Cerebellar nuclear complex (tissue), 1 donor: ENCODE measurements at places on chromosomes 6 and 20.

GRCh38 chr6:160132297-160132637 is 10.7 kb downstream of the SLC22A1 start:
- DNase-seq: no peak

DNA sequence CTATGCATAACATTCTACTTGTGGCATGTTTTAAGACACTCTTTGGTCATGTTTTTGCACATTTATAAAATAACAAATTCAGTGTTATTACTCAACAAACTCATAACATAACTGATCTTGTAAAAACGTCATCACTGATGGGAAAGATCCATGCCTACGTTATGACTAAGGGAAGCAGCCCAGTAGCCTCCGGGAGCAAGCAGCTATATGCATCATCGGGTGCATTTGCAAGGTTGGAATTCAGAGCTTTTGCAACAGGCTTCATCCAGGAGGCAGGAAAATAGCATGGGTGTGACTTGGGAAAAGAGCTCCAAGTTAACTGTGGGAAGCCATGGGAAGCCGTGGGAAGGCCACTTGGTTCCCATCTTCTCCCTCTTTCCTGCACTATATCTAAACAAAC is 271.6 kb upstream of the SGK1 start:
- no peak for DNase-seq

- DNase-seq: no peak
These were observed 101.6 kb downstream of the DACT2 start for GRCh38 chr6:168217880-168218537.

GRCh38 chr6:89862698-89863097 is 31.6 kb upstream of the GJA10 start:
- no peak for DNase-seq

DNA sequence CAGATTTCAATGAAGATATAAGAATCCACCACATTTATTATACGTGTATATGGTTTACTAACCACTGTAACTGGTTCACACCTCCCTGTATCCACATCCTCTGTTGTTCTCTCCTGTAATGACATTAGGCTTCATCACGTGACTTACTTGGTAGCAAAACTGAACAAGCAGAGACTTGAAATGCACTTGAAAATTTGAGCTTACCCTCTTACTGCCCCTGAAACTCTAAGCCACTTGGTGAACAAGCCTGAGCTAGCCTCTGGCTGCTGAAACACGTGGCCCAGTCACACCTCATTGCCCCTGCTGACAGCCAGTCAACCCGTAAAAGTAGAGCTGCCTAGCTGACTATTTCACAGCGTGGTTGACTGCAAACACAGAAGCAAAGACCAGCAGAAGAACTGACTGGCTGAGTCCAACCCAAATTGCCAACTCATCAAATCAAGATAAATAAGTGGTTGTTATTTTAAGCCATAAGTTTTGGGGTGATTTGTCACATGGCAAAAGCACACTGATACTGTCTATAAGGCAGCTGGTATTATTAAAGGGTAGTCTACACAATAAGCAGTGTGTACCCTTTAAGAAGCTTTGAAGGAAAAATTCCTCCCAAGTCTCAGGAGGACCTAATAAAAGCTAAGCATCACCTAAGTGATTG is 109.0 kb downstream of the RALGAPA2 start:
- DNase-seq: no peak

DNA sequence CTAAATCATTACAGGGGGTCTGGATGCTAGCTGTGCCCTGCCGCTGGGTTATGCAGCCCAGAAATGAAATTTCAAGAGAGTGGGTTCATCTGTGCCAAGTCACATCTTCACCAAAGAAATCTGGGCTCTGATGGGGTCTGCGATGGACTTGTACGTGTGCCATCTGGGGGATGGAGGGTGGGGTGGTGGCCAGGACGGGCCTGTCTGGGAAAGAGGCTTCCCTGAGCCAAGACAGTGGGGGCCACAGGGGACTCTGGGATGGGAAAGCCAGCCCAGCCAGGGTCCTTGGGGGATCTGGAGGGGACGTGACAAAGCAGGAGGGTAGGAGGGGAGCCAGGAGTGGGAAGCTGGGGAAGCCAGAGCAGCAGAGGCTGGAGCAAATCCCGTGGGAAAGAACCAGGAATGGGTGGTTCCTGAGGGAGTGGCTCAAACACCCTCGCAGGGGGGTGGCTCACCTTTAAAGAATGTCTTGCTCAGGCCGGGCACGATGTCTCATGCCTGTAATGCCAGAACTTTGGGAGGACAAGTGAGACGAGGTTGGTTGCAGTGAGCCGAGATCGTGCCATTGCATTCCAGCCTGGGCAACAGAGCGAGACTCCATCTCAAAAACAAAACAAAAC is 36.3 kb upstream of the SULF2 start:
- no peak for DNase-seq

- no peak for DNase-seq
These were observed 66.1 kb downstream of the EFCAB8 start for GRCh38 chr20:32924781-32925180.

DNA sequence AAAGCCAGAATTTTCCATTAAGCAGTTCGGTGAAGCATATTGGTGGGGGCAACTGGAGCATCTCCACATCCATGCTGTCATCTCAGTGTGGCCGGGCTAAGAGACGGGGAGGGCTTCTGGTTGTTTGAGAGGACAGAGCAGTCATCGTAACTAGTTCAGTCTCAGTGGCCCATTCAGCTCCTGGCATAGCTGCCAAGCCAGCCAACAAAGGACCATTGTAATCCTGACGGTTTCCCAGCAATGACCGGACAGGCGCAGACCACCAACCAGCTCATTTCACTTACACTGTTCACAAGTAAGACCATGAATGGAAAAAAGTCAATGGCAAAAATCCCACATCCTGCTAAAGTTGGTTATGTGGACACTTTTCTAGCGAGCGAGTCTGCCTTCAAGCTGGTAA is 14.9 kb upstream of the HDDC2 start:
- no peak for DNase-seq

GRCh38 chr6:4164456-4164855 is 29.1 kb upstream of the ECI2 start:
- no peak for DNase-seq

DNA sequence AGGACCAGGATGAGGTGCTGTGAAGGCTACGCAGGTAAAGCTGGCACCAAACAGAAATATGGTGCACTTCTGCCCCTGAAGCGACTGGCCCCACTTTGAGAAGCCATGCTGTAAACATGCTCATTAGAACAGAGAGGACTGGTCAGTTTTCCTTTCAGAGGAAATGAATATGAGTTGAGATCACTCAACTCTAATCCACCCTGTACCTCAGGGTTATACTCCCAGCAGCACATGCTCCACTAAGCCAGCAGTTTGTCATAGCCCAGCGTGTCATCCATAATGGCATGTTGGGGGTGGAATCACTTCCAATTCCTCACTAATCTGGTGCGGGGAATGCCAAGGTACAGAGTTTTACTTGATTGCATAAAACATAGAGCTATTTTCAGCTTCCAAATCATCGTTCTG is 98.1 kb downstream of the HIVEP2 start:
- no peak for DNase-seq

DNA sequence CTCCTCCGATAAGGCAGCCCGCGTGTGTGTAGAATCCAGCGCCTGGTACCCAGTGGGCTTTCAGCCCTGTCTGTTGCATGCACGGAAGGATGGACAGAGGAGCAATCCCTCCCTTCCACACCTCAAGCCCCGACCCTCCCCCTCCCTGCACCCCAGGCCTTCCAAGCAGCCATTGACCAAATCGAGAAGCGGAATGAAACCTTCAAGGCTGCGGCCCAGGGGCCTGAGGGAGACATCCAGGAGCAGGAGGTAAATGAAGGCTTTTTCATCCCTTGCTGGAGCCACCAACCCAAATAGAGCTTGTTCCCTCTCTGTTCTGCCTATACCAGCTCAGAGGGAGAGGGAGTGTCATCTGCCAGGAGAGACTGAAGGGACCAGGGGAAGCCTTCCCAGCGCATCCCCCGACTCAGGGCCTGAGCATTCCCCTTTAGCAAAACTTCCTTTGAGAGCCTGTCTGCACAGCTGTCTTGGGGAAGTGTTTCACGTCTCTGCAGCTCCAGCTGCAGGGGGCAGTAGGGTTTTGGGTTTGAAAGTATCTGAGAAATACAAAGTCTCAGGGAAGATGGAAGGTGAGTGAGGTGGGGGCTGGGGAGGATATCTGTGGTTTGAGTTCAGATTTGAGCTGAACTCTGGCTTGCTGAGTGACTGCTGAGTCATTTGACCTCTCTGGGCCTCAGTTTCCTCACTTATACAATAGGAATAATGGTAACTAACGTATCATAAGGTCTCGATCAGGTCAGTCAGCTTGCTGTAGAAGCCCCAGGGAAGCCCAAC is 16.1 kb downstream of the FGD2 start:
- no peak for DNase-seq

DNA sequence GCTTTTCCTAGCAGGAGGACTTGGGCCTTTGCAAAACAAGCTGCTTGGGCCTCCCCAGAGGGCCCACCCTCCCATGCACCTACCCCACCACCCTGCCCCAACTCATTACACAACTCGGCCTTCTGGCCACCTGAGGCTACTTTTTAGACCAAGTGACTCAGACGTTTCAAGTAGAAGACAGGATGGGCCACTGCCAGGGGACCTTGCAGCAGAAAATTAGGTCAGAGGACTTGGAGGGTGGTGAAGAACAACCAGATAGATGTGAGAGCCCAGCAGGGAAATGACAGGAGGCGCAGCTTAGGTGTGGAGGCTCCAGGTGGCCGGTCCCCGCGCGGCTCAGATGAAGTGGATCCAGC is 1.4 kb downstream of the PPP1R3D start:
- no peak for DNase-seq

DNA sequence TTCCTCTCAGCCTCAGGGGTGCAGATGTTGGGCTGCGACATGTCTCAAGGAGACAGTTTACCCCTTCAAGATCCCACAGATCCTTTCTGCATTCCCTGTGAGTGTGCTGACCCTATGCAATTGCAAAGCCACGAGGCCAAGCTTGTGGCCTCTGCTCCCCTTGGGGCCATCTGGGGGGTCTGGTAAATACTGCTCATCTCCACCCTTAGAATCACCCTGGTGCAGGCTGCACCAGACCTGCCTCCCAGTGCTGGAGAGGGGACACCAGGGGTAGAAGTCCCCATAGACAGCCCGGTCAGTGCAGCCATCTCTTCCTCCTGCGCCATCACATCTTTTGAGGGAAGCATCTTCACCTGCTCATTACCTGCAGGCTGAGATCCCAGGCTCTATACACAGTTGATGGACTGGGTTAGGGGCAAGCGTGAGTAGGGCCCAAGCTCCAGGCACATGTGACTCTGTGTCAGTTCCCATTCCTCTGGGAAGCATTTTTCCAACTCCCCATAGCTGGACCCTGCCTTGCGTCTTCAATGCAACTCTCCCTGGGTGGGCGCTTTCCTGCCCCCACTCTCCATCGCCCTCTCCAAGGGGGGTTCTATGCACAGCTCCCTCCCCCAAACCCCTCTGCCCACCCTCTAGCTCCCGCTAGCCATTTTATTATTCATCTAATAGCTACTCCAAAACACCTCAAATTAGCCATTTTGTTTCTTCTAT is 53.9 kb downstream of the THBS2 start:
- no peak for DNase-seq

- no peak for DNase-seq
These were observed 269.1 kb upstream of the ARID1B start for GRCh38 chr6:156508126-156508525.

- no peak for DNase-seq
These were observed 404.5 kb upstream of the HSF2 start for GRCh38 chr6:121994919-121995318.

GRCh38 chr6:38498085-38498484 is 141.6 kb downstream of the BTBD9 start:
- DNase-seq: no peak

GRCh38 chr6:67933278-67933677 is 701.8 kb upstream of the ADGRB3 start:
- no peak for DNase-seq

GRCh38 chr6:5674141-5674540 is 332.6 kb downstream of the NRN1 start:
- DNase-seq: no peak

- no peak for DNase-seq
These were observed 21.9 kb upstream of the AIG1 start for GRCh38 chr6:143038833-143039232.

- DNase-seq: peak; percentile 83
These were observed 2.0 kb downstream of the EDEM2 start for GRCh38 chr20:35145141-35145564.

GRCh38 chr6:140833408-140833807 is 1299.3 kb upstream of the GJE1 start:
- DNase-seq: no peak

- no peak for DNase-seq
These were observed 241.6 kb downstream of the PHACTR1 start for GRCh38 chr6:12958052-12958706.

DNA sequence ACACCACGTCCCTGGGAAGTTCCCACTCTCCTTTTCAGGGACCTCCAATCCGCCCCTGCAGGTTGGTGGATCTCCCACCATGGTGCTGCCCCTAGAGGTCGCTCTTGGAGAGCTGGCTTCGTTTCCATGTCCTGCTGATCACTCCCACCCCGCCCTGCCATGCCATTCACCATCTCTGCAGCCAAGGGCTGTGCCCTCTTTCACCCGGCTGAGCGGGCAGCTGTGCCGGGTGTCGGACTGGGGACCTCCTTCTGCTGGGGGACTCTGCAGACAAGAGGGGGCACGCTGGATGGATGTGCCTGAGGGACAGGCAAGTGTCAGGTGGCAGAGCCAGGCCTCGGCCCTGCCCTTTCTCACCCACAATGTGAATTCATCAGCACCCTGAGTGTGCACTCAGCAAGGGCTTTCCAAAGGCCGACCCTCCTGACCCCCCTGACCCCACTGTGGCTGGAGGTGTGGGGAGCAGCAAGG is 347.0 kb downstream of the CDH4 start:
- no peak for DNase-seq

- no peak for DNase-seq
These were observed 398.9 kb downstream of the KIF16B start for GRCh38 chr20:16174311-16174710.

DNA sequence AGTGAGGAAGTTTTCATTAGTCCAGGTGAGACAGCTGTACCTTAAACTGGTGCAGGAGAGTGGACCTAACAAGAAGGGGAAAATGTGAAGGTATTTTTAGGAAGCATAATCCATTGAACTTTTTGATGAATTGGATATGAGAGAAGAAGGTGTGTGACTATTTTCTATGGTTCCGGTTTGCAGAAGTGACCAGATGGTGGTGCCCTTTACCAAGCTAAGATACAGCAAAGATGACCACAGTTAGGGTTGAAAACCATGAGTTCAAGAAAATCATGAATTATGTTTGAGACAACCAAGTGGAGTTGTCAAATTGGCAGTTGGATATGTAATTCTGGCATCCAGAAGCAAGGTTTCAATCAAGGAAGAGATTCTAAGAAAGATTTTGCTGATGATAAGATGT is 61.9 kb upstream of the NRSN1 start:
- DNase-seq: no peak

GRCh38 chr6:166530211-166531095 is 56.0 kb downstream of the RAMACL start:
- no peak for DNase-seq
